ENCODE measurements at places on chromosomes 12 and 14.

- no peak for DNase-seq
Observed at GRCh38 chr12:80293759-80294158, 150.3 kb upstream of the PTPRQ start.

DNA sequence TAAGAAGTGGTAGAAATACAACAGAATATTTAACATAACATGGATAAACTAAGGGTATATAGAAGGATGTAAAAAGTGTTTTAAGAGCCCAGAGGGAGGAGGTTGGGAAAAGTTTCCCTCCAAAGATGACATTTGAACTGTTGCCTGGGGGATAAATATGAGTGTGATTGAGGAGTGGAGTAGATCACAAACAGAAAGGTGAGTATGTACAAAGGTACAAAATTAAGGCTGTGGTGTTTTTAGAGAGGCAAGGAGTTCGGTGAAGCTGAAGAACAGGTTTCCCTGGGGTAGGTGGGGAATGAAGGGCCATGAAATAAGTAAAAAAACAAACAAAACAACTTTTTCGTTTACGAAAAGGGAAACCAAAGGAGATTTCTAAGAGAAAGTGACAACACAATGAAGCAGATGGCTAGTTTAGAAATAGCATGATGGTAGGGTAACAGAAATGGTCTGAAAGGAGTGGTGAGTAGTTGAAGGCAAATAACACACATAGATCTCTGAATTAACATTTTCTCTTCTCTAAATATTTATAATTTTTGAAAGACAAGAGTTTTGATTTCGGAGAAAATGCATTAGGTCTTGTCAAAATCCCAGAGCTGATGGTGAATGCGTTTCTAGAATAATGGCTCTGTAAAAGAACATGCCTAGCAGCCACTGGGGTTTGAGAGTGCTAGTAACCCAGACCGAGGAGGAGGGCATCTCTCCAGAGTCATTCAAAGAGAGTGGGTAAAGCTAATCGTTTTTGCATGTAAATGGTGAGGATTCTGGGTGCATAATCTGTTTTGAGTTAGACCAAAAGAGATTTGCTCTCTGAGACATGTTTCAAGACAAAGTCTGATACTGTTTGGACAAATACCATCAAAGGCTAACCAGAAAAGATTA lies 240.4 kb upstream of the DCN start:
- DNase-seq: no peak

GRCh38 chr14:68894802-68895703 lies 84.0 kb downstream of the ACTN1 start:
- DNase-seq: no peak

GRCh38 chr12:121214166-121214777 lies 4.3 kb downstream of the P2RX4 start:
- peak; percentile 46 for DNase-seq

- peak; percentile 85 for DNase-seq
Observed at GRCh38 chr12:131454418-131455217, 256.3 kb upstream of the SFSWAP start.

- no peak for DNase-seq
Observed at GRCh38 chr14:57485635-57486034, 8.0 kb downstream of the CCDC198 start.

GRCh38 chr12:104788840-104789271 lies 169.2 kb downstream of the SLC41A2 start:
- DNase-seq: no peak

DNA sequence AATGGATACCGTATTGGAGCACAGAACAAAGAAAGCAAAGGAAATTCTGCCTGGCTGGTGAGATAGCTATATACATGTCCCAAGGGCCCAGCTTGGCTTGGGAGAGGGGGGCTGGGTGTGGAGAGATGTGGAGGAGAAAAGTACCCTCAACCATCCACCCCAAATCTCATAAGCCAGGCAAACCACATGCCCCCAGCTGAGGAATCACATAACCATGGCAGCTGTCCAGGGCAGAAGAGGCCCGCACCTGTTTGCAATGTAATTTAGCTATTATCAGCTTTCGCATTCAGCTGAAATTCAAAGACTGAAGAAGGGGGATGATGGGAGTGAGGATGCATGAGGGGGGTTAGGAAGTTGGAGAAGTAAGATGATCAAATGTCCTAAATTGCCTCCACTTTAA lies 196.1 kb downstream of the TBX5 start:
- no peak for DNase-seq

- DNase-seq: no peak
Observed at GRCh38 chr12:44876544-44877410, 662 bp upstream of the NELL2 start.

GRCh38 chr12:68954811-68955210 lies 21.8 kb upstream of the CPM start:
- no peak for DNase-seq

DNA sequence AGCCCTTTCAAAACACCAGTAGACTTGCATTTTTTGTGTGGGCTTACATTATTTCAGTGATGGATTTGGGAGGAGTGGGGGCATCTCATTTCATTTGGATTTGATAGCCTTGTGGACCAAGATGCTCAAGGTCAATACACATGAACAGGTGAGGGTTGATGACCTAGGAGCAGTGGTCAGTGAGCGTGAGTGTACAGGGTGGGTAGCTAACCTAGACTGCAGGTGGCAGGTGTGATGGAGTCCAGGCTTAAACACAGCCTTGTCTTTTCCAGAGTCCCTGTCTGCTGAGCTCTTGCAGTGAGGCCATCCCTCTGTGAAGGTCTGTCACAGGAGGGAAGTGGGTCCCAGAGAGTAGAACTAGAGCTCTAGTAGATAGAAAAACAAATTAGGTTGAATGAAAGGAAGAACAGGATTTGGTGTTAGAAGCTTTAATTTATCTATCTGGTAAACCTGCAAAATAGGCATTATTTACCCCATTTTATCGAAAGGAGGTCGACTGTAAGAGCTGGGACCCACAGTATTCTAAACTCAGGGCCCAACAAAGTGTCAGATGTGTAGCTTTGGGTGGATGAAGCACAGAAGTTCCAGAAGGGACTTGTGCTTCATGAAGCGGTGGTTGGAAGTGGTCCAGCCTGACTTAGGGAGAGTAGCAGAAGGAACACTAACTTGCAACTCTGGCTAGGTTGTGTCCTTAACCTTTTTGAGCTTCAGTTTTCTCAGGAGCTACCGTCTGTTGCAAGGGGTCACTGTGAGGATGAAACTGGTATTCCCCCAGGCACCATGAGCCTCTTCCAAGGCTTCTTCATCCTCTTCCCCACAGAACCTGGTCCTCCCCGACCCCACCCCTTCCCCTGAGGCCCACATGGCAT lies 18.2 kb downstream of the RPS6KL1 start:
- no peak for DNase-seq

- DNase-seq: no peak
Observed at GRCh38 chr14:100487304-100487703, 99.9 kb downstream of the BEGAIN start.

DNA sequence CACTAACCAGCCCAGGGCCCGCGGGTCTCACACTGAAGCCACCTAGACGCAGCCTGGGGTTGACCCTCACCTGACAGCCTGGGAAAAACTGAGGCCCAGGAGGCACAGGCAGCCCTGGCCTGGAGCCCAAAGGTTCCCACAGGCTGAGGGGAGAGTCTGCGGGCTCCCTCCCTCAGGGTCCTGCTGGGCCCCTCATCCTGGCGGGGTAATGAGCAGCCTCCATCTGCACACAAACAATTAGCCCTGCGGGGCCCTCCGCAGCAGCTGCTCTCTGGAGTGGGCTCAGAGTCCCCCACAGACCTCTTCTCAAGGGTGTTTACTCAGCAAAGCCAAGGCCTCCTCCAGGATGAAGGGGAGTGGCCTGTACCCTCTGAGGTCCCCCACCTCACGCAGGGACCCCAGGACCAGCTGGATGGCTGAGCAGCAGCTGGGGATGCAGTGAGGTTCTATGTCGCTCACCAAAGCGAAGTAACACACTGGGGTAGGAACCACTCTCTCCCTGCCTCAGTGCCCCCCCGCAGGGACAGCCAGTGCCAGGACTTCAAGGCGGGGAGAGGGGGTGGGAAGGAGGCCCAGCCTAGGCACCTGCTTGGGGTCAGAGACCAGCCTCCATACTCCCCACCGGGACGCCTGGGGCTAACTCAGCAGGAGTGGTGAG lies 7.3 kb downstream of the AKT1 start:
- DNase-seq: no peak

GRCh38 chr12:57430112-57430930 lies 522 bp downstream of the R3HDM2 start:
- DNase-seq: no peak

- peak; percentile 8 for DNase-seq
Observed at GRCh38 chr14:44782775-44783238, 178.9 kb downstream of the KLHL28 start.

GRCh38 chr14:100325231-100325632 lies 2.1 kb downstream of the SLC25A47 start:
- no peak for DNase-seq

GRCh38 chr14:29861996-29862395 lies 65.7 kb downstream of the PRKD1 start:
- DNase-seq: no peak

GRCh38 chr12:3668479-3669165 lies 84.3 kb downstream of the CRACR2A start:
- DNase-seq: no peak

DNA sequence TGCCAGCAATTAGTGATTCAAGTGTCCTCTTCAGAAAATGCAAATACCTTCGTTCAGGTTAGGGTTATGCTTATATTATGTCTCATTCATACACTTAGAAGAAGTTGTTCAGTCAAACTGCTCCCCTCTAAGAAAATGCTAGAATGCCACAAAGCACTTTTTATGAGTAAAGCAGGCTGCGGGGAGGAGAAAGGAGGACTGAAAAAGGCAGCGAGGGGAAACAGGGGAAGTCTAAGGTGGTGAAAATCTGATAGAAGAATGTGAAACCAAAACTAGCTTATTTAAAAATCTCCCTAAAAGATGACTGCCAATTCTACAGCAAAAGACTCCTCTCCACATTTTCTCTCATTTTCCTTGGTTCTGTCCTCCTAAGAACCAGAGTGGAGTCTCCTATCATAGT lies 70.1 kb downstream of the PRKD1 start:
- DNase-seq: peak; percentile 8

DNA sequence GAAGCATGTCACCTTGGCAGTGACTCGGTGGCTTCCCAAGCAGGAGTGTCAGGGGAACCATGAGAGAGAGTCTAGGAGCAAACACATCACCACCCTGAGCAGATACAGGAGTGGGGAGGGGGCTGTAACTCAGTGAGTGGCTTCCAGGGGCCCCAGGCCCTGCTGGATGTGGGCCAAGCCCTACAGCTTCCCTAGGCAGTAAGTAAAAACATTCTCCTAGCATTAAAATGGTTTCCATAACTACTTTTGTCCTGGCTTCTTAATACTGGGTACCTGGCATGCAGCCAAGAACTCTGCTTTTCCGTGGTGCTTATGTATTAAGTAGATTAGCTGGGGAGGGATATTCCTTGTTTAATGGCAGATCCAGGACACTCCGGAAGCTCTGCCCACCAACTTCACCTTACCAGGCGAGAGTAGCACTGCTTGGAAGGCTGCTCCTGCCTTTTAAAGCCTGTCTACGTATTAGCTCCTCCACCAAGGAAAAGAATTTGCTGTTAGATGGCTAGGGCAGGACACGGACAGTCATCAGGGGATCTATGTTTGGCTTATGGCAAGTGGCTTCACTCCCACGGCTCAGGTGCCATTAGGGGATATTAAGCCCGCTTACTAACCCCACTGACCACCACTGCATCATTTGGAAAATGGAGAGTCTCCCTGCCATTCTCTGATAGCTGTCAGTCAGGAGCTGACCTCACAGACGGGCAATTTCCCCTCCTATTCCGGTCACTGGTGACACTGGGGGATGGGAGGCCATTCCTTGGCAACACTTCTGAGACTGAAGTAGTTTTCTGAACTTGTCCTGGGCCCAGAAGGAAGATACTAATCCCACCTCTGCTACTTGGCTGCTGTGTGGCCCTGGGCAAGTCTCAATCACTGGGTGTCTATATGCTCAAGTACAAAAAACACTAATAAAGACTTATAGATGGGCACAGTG lies 22.8 kb downstream of the OTUB2 start:
- DNase-seq: no peak

- no peak for DNase-seq
Observed at GRCh38 chr12:15910468-15910863, 666 bp upstream of the DERA start.

- peak; percentile 23 for DNase-seq
Observed at GRCh38 chr14:97978341-97978740, 1181.2 kb downstream of the VRK1 start.

GRCh38 chr14:93108105-93108504 lies 7.6 kb downstream of the ITPK1 start:
- DNase-seq: no peak

DNA sequence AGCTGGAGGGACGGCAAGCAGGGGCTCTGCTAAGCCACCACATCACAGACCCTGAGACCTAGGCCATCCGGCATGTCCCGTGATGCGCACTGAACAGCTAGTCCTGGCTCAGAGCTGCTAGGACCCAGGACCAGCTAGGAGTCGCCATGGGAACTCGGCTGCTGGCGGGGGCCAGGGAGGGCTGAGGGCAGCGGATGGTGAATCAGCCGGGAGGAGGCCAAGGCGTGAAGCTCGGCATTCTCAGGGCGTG lies 5.1 kb downstream of the AHNAK2 start:
- no peak for DNase-seq

DNA sequence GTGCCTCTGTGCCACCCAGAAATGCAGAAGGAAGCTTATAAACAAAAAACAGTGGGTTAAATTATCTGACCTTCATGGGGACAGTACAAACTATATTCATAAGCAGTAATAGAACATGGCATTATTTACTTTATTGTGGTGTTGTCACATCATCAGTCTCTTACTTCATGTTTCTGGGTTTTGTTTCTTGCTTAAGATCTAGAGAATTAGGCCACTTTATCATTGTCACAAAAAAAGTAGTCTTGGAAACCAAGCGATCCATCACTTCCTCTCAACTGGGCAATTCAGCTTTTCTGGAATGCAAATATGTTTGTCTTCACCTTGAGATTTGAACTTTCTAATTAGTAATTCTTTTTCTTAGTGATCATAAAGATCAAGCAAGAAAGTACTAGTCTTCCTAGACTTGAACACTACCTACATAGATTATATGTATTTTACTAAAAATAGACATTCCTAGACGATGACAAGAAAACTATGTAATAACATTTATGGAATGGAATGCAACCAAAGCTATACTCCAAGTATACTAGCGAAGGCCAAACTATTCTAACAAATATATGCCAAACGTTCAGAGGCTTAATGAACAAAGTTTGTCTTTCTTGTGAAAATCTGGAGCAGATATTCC lies 363.4 kb downstream of the DAD1 start:
- no peak for DNase-seq

- no peak for DNase-seq
Observed at GRCh38 chr12:2410496-2410895, 357.7 kb downstream of the CACNA1C start.

DNA sequence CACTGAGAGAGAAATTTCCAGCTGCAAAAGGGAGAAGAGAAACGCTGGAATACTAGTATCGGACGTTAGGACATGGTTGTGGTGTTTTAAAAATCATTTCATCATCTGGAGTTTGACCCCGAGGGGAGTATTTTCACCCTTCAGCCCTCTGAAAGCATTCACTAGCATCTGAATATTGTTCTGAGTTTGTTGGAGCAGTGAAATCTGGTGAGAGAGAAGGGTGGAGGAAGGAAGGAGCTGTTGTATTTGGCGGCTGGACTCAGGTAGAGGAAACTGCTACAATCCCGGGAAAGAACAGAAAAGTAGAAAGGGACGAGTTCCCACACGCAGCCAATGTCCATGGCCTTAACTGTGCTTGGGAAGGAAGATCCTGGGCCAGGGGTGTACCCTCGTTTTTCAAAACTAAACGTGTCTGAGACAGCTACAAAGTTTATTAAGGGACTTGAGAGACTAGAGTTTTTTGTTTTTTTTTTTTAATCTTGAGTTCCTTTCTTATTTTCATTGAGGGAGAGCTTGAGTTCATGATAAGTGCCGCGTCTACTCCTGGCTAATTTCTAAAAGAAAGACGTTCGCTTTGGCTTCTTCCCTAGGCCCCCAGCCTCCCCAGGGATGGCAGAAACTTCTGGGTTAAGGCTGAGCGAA lies 896 bp upstream of the CDKN1B start:
- peak; percentile 27 for DNase-seq
